ENCODE measurements at places on chromosomes 3 and 15.

- DNase-seq, result no peak
Observed at GRCh38 chr3:8938021-8938420, 25.3 kb downstream of the RAD18 start.

GRCh38 chr3:129950318-129951046 lies 24.0 kb upstream of the TRH start:
- DNase-seq, result no peak

- no peak for DNase-seq
Observed at GRCh38 chr3:30131191-30131590, 475.2 kb upstream of the TGFBR2 start.

DNA sequence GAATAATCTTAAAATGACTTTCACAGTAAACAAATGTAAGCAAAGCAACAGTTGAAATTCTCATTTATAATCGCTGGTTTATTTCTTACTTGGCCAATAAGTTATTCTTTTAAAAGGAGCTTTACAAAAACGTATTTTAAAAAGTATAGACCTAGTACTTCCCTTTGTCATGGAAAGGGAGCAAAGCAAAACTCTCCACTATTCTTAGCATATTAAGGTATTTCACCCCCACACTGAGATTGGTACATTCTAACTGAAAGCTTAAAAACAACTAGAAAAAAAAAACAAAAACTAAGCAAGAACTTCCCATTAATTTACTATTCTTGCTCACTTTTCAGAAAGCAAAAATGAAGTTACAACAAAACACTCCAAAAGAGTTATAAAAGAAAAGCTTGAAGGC lies 1.5 kb downstream of the ATG3 start:
- DNase-seq, result no peak

GRCh38 chr3:59143447-59143846 lies 93.6 kb upstream of the CFAP20DC start:
- no peak for DNase-seq

DNA sequence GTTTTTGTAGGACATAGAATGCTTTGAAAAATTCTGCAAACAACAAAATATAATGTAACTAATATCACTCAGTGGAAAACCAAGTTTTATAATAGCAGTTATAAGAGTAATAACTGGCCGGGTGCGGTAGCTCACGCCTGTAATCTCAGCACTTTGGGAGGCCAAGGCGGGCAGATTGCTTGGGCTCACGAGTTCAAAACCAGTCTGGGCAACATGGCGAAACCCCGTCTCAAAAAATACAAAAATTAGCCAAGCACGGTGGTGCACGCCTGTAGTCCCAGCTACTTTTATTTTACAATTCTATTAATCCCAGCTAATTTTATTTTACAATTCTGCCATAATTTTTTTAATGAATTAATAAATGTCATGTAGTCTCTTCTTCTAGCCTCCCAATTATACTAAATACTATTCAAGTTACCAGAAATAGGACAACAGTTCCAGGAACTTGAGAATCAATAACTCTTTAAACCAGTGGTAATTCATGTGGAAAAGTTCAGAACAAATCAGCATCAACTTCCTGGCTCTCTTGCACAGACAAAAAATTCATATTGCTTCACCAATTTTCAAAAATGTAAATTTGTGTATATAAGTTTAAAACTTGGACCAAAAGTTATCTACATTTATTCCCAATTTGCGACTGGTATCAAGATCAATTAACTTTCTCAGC lies 2.2 kb downstream of the DENND4A start:
- no peak for DNase-seq

All from stimulated activated CD4-positive, alpha-beta T cell treated with anti-CD3 and anti-CD28 coated beads, TNF-alpha, amount 100 ng/mL, for 1 hour (primary cell).